ENCODE measurements at places on chromosomes 6 and 20. TPM values are rescaled to one million over a fixed set of nuclear protein-coding genes. Genes with fewer than 3 reads are reported as not detected.

The DYNLT2 gene
- total RNA-seq: 3.1 TPM

DNA sequence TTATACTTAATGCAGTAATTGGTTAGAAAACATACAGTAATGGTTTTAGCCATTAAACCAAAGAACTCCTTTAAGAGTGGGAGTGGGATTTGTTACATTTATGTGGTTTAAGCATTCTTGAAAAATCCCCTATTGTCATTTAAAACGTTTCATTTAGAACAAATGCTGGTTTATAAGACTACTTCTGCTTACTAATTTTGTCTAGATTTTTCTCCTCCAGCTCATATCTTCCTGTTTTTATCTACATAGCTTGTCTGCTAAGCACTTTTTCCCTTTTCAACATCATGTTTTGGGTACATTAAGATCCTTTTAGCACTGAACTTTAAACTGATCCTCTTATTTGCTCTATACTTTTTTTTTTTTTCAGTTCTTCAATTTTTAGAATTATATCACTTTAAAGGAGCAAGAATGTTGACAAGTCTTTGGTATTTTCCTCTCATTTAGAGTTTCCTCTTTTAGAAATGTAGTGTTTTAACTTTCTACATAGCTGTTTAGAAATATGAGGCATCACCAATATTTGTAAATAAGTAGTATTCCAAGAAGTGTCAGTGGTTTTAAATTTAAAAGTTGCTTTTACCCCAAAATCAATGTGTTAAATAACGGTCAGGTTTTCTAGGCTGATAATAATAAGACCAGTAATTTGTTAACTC, 80.9 kb downstream of the SESN1 start:
- no peak for DNase-seq

DNA sequence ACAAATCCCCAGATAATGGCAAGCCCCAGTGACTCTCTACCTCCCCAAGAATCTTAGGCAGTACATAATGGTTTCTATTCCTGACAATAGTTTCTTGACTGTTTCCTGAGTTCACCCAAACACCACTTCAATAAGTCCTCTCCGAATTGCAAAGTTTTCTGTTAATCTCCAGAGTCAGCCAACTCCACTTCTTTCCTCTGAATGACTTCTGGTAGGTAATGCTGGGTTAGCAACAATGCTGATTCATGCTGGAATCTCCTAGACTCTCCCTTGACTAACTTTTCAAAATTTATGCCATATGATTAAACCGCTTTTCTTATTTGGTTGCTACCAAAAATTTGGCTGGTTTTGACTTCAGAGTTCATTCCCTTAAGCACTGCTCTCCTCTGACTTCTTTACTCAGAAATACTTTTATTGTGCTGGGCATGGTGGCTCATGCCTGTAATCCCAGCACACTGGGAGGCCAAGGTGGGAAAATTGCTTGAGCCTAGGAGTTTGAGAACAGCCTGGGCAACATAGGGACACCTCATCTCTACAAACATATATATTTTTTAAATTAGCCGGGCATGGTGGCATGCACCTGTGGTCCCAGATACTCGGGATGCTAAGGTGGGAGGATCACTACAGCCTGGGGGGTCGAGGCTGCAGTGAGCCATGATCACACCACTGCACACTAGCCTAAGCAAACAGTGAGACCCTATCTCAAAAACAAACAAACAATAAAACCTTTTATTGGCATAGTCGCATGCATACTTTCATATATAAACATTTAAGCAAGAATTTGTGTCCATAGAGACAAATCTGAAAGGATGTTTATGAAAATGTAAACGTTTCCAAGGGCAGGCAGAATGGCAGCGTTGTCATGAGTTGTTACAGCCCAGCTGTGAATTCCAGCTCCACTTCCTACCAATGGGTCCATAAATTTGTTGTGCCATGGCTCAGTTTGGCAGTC, 249.3 kb upstream of the PLN start:
- DNase-seq: no peak

DNA sequence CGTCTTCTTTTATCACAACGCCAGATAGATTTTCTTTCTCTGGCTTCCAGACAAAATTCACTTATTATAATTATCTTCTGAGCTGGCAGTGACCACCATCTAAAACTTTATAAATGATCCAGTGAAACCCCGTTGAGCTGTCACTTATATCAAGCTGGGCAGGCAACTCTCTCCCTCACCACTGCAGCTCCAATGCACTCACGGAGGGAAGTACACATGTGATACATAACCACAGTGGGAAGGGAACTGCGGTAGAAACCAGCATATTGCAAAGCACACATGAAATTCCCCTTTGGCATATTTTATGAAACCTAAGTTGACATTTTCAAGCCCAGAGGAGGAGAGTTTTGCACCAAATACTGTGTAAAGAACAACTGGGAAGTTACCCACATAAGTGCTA, 536.9 kb downstream of the HACE1 start:
- no peak for DNase-seq

The RSPH4A gene
- total RNA-seq: 1.2 TPM

- DNase-seq: no peak
Measured at GRCh38 chr20:45288376-45288775, 18.3 kb upstream of the RBPJL start.

DNA sequence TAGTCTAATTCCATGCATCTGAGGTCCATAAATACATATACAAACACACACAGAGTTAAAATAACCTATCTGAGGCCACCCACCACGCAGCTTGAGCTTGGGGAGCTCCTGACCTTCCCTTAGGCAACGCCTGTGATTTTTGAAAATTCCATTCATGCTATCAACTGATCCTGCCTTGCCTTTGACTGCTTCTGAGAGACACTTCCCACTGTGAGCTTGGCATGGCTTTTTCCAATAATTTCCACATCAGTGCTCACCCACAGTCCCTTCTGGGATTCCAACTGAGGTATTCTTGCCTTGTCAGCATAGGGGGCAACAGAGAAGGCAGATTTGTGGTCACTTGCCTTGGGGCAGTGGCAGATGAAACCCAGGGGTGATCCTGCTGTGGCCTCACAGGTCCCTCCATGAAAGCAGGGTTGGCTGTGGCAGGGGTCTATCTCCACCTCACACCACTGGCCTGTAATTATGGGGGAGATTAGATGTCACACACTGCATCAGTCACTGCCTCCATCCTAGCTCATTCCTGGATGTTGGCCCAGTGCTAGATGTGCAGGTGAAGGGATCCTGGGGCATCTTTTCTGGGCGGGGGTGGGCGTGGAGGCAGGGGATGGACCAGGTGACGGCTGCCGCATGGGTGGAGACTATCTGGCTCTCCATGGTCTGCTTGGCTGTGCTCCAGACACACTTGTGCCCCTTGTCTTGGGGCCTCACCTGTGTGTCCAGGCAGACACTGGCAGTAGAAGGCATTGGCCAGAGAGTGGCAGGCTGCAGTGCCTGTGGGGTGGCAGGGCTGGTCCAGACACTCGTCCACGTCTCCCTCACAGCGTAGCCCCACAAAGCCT, 11.2 kb upstream of the GPSM3 start:
- no peak for DNase-seq

The NNAT gene
- 0.19 TPM for total RNA-seq

The ZNF341 gene
- 2.0 TPM for total RNA-seq

DNA sequence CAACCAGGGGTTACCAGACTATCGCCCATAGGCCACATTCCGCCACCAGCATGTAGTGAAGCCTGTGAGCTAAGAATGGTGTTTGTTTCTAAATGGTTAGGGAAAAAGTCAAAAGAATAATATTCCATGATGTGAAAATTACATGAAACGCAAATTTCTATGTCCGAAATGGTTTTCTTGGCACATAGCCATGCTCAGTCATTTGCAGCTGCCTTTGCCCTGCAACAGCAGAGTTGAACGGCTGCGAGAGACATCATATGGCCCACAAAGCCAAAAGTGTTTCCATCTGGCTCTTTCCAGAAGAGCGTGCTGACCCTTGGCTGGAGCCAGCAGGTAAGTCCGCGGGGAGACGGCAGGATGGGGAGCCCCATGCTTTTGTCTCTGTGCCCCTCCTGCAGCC, 60.7 kb downstream of the FAM120B start:
- peak; percentile 35 for DNase-seq

The NTSR1 gene
- not detected for total RNA-seq

DNA sequence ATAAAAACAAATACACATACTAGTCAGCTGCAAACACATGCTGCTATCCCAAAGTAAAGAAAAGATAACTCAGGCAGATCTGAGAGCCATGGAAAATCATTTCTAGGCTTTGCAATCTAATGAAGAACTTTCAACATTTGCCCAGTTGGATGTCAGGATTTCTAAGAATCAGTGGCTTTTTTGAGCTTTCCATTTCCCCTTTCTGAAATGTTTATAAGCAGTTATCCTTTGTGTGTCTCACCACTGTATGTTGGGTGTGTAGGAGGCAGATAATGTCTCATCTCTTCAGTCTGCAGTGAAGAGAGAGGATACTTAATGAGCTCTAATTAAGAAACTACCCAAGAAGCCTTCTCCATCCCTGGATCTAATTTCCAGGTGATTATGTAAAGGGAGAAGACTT, 43.6 kb downstream of the RGS17 start:
- no peak for DNase-seq

- DNase-seq: no peak
Measured at GRCh38 chr20:37622728-37623127, 71.1 kb upstream of the CTNNBL1 start.

GRCh38 chr6:20571261-20571660, 37.0 kb downstream of the CDKAL1 start:
- DNase-seq: no peak

DNA sequence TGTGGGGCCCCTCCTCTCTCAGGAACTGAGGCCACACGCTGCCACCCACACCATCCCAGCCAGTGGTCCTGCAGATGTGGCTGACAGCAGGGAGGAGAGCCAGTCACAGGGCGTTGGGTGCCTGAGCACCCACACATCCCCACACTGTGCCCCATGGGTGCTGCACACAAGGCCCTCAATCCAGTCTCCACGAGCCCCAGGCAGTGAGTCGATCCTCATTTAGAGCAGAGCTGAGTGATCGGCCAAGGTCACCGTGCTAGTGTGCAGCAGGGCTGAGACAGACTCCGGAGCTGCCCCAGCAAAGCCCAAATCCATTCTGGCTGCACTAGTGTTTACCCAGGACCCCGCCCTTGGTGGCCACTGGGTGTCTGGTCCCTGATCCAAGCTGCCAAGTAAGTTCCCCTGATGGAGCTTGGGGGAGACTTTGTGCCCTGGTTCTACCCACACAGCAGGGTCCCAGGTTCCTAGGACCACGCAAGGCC, 9.0 kb downstream of the C20orf203 start:
- no peak for DNase-seq

The TINAG gene
- total RNA-seq: 0.72 TPM

- DNase-seq: no peak
Measured at GRCh38 chr6:126361832-126362440, 22.0 kb downstream of the CENPW start.

- no peak for DNase-seq
Measured at GRCh38 chr20:24684421-24684871, 215.0 kb downstream of the SYNDIG1 start.

The BEND3 gene
- 2.6 TPM for total RNA-seq

- DNase-seq: no peak
Measured at GRCh38 chr6:128456510-128457230, 63.7 kb downstream of the PTPRK start.

- no peak for DNase-seq
Measured at GRCh38 chr6:45419571-45420082, 41.9 kb upstream of the SUPT3H start.

GRCh38 chr20:6618051-6618450, 149.4 kb upstream of the BMP2 start:
- no peak for DNase-seq

DNA sequence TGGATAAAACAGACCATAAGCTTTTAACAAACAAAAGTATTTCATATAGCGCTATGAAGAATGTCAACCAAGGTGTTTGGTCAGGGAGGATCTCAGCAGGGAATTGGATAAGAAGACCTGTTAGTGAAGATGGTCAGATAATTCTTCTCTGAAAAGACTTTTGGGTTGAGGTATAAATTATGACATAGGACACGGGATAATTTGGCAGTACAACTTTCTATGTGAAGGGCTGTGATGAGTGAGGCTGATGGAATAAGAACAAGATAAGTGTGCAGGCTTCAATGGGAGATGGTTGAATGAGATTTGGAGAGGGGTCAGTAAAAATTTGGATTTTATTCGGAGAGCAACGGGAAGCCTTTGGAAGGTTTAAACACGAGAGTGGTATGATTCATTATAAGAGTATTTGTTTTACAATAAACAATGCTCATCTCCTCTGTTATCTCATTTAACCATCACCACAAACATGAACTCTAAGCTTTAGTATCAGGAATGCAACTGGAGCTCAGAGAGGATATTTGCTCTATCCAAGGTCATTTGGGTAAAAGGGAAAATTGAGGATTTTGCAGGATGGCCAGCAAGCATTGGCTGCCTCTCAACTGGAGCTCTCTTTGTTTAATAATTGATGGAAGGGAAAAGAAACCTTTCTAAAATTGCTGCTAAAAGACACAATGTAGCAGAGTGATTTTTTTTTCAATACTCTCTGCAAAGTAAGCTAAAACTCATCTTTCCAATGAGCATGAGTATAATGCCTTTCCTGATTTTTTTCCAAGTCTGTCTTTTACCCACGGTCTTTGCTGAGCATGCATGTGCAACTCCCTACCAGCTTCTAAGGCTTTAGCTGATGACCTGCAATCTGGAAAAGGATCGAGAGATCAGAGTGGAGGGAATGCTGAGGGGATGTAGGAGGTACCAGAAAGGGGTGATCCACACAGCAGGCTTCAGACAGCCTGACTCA, 534.0 kb downstream of the CBLN4 start:
- DNase-seq: no peak

Measured in myocyte (in vitro differentiated cells).